ENCODE measurements at places on chromosomes 6 and 20.
A peak's percentile ranks its signal among the peaks of the same experiment; 100 is the strongest.

DNA sequence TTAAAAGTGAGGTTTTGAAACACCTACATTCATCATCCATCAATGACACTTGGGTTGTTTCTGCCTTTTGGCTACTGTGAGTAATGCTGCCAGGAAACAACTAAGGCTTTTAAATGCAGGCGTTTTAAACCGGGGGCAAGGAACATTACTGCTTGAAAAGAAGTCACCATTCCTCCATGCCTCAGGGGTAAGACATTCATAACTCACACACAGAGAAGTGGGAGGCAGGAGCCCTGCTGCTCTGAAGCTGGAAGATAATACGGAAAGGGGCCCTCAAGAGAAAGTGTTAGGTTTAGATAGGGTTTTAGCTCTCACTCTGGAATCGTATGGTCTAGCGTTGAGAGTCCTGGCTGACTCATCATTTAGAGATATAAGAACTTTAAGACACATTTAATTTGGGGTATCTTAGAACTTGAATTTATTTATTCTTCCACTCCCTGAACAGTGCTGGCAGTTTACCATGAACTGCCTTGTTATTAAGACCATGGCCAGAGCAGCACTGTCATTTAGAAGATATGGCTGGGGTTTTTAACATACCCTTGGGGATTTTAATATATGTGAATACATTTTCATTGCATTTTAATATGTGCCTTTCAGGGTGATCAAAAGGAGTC is 1.8 kb downstream of the TUBB1 start:
- DNase-seq, result no peak

- DNase-seq, result no peak
Observed at GRCh38 chr20:56957737-56958553, 308.5 kb downstream of the BMP7 start.

DNA sequence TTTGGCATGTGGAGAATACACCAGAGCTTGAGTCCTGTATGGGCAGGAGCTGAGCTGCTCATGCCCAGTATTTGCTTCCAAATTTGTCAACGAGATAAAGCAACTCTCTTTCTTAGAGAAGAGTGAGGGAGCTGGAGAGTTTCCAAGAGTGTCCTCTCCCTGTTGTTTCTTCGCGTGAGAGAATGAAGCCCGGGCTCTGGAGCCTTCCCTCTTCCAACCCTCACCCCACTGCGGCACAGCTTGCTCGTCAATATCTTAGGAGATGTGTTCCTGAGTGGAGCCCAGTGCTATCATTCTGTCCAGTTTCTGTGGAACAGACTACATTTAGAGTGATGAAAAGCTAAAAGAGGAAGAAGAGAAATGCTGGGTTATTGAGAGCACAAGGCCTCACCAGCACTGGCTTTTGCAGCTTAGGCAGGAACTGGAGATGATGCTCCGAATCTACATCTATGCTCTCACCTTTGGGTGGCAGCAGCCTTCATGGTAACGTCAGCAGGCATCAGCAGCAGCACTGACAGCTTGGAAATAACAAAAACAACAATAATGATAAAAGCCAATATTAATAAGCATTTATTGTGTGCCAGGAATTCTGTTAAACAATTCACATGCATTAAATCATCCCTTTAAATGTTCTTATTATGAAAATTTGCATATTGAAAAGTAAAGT is 66.5 kb upstream of the TFB1M start:
- no peak for DNase-seq

DNA sequence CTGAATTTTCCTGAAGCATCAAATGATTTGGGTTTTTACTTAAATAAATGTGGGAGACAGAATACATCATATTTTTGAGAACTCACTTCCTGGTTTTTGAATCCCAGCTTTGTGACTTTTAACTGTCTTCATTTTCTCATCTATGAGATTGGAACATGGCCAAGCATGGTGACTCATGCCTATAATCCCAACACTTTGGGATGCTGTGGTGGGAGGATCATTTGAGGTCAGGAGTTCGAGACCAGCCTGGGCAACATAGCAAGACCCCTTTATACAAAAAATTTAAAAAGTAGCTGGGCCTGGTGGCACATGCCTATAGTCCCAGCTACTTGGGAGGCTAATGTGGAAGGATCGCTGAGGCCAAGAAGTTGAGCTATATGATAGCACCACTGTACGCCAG is 122.3 kb downstream of the QKI start:
- DNase-seq, result no peak

DNA sequence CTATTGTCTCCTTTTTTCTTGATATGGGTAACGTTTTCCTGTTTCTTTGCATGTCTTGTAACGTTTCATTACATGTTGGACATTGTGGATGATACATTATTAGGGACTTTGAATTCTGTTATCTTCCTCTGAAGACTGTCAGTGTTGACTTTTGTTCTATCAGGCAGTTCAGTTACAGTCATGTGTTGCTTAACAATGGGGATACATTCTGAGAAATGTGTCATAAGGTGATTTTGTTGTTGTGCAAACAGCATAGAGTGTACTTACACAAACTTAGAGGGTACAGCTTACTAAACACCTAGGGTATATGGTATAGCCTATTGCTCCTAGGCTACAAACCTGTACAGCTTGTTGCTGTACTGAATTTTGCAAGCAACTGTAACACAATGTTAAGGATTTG is 64.7 kb downstream of the AK9 start:
- DNase-seq, result no peak

GRCh38 chr20:25013478-25014380 is 21.2 kb upstream of the APMAP start:
- no peak for DNase-seq

GRCh38 chr20:61549865-61550264 is 297.8 kb downstream of the CDH4 start:
- DNase-seq, result no peak

DNA sequence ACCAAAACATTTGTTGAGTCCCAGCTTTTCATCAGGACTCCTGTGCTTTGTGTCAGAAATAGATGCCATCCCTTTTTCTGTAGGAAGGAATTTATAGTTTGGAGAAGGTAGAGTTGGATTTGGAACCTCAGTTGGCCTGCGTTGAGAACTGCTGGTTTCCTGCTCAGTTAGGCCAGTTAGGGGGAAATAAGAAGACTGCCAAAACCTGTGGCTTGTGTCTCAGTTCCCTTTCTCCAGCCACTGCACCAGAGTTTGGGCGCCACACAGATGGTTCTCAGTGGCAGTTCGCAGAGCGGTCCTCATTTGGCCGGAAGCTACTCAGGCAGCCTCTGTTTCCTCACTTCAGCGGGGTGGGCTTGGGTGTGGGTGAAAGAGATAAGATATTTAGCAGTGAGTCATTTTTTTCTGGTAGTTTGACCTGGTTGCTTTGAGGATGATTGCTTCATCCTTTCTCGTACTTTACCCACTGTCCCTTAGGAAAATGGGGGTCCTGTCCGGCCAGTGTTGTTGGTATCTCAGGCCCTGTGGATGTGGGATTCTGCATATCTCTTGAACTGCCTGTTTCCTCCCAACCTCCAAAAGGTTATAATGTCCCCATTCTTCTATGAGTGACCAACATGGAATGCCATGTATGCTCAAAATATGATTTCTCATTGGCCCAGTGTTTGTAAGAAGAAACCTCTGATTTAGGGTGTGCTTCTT is 53.7 kb downstream of the JARID2 start:
- peak; percentile 73 for DNase-seq

DNA sequence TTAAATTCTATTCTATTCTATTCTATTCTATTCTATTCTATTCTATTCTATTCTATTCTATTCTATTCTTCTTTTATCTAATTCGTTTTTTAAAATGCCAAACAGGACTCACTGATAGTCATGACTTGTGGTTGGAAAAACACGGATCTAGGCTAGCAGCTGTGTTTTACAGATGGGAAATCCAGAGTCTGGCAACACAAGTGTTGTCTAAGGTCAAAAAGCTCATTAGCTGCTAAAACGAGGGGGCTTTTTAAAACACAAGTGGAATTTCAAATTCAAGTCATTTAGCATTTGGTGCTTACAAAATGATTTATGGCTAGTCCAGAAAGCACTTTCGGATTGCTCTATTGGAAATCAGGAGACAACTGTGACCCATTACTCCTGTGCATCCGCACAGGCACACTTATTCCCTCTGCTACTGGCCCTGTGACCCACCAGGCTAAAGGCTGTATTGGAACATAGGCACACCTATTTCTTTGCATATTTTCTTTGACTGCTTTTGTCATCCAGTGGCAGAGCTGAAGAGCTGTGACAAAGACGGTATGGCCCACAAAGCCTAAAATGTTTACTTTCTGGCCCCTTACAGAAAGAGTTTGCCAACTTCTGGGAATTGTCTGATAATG is 17.8 kb upstream of the MLIP start:
- DNase-seq, result no peak

- no peak for DNase-seq
Observed at GRCh38 chr6:22145823-22146677, 150.8 kb downstream of the PRL start.

GRCh38 chr20:58038123-58038654 is 190.3 kb downstream of the ANKRD60 start:
- DNase-seq, result peak; percentile 39

GRCh38 chr6:134502614-134503549 is 185.0 kb upstream of the SGK1 start:
- DNase-seq, result no peak

GRCh38 chr6:136550330-136551071 is at the start of gene MAP7:
TSS of gene MAP7 (minus strand) at chr6:136550422. CDS start at chr6:136550408, 14 bp downstream.
- peak; percentile 45 for DNase-seq

- no peak for DNase-seq
Observed at GRCh38 chr20:51280047-51280446, 257.1 kb upstream of the KCNG1 start.

DNA sequence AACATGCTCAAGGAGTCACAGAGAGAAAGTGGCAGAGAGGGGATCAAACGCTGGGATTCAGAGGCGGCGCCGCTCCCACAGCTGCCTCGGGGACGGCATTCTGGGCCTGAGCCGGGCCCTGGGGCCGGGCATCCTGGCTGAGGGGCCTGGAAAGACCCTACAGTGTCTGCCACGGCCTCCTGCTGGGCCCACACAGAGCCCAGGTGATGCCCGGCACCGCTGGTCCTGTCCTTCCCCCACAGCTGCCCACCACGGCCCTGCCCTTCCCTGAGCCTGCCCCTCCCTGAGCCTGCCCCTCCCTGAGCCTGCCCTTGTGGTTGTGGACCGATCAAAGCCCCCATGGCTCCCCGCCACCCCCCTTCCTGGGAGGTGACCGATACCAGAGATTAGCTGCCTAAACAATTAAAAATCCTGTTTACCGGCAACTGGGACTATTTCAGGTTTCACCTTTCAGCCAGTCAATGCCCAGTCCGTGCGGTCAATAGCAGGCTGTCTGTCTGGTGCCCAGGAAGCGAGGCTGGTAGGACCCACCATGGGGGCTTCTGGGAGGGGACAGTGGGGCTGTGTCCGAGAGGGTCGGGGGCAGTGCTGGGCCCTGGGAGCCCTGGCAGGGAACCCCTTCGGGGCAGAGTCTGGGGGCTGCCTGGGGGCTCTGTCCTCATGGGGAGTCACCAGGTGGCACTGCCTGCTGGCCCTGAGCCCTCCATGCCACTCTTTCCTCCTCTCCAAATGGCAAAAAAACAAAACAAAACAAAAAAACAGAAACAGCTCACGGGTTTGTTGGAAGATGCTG is 55.4 kb upstream of the GATA5 start:
- no peak for DNase-seq

GRCh38 chr20:10883166-10883565 is 209.4 kb upstream of the JAG1 start:
- DNase-seq, result no peak

DNA sequence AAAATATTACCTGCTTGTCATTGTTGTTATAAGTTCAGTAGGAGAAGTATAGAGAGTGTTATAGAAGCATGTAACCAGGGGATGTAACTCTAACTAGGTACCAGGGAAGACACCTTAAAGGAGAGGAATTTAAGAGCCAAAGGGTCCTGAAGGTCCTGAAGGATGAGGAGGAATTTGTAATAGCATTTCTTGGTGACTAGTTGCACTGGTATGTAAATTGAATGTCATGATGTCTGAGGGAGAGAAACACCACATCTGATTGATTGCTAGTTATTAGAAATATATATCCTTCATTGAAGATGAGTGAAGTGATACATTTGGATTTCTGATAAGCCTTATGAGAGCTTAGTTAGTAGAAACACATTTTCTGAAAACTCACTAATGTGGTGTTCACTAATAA is 643.8 kb downstream of the RFPL4B start:
- DNase-seq, result no peak

GRCh38 chr6:36610956-36611336 is 16.8 kb downstream of the SRSF3 start:
- DNase-seq, result no peak

GRCh38 chr6:94956910-94957309 is 620.4 kb upstream of the MANEA start:
- no peak for DNase-seq

- no peak for DNase-seq
Observed at GRCh38 chr6:54173089-54173488, 61.8 kb downstream of the MLIP start.

DNA sequence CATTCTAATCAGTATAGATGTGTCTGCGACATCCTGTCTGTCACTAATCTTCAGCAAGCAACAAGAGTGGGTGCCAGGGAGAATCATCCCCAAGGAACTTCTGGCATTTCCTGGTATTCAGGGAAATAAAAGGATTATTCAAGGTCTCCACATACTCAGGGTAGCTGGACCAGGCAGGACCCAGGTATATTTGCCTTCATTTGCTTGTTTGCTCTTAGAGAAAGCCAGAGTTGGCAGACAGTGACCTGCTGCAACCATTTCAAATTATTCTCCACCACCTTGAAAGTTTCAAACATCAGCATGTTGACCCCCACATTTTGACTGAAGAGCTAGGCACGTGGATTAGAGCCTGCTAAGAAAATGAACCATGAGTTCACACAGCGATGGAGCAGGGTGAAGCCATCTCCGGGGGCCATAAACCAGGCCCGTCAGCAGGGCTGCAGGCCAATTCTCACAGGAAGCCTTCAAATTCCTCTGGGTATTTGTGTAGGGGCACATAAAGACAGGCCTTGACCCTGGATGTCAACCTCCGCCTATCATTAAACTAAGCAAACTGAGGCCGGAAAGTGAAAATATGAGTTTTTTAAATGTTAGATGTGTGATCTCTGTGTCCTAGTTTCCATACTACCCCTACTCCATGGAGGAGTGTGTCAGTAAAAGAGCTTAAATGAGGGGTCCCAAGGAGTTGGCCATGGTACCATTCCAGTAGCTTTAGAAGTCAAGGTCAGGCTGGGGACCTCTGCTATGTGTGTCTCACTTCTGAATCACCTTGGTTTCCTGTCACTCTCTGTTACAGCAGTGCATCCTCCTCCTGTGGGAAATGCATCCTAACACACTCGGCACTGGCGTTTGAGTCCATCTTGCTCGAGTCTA is 32.9 kb downstream of the TRAM2 start:
- no peak for DNase-seq

DNA sequence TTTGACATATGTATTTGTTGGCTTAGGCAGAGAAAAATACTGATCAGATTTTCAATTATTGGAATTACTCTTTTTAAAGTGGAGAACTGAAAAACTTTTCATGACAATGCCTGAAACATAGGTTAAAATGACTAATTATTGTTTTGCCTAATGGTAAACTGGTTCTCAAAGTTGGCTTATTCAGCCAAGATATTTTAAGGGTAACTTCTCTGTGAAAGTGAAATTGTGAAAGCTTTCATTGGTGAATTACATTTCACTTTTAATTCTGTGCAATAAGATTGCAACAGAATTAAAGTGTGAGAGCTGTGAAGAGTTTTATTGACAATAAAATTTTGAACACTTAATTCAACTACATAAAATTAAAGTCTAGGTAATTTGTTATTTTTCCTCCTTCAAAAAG is 24.5 kb downstream of the KIAA0408 start:
- DNase-seq, result no peak

- no peak for DNase-seq
Observed at GRCh38 chr6:47464052-47464451, 13.5 kb upstream of the CD2AP start.
